ENCODE measurements at places on chromosomes 3 and 15.

GRCh38 chr3:53805463-53806159 lies 40.6 kb downstream of the CHDH start:
- DNase-seq: no peak

GRCh38 chr15:34259566-34259965 lies 34.8 kb downstream of the EMC4 start:
- no peak for DNase-seq

DNA sequence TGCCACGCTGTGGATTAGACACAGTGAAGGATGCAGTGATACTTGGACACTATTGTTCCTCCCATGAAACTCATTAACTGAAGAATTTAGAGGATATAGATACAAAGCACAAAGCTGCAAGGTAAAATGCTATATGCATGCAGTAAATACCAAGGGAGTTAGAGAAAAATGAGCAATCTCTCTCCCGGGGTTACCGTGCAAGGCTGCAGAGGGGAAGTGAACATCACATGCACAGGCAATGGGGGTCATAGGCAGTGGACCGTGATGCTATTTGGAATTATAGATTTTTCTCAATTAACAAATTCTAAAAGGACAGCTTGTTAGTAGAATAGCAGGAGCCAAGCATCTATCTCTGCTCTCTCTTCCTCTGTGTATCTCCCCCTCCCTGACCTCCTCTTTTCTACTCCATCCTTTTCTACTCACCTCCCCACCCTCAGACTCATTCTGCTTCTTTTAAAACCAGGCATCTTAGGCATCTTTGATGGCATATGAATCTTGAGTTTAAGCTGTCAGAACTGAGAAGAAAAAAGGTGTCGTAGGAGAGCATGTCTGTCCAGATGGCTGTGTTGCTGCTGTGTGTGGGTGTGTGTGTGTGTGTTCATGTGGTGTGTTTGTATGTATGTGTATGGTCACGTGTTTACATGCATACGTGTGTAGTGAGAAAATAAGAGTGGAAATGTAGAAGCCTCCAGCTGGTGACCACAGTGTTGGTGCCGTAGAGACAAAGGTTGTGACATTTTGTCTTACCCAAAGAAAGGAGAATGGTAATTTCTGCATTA lies 339.0 kb downstream of the EPHB1 start:
- no peak for DNase-seq

GRCh38 chr3:179268400-179269051 lies 17.6 kb upstream of the KCNMB3 start:
- no peak for DNase-seq

DNA sequence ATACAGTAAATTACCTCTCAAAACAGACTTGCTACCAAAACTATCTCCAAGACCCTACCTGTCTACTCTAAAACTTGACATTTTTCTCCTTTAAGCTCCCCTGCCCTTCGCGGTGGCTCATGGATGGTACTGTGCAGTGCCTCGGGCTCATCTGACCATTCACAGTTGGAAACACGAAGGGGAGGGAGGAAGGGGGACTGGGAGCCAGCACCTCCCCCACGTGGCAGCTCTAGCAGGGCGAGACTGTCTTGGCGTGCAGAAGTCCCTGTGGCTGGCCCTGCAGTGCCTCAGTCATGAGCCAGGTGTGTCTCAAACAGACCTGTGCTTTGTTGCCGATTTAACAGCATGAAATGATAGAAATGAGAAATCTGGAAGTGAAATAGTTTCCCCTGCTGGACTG lies 372.0 kb downstream of the GABRG3 start:
- DNase-seq: no peak

DNA sequence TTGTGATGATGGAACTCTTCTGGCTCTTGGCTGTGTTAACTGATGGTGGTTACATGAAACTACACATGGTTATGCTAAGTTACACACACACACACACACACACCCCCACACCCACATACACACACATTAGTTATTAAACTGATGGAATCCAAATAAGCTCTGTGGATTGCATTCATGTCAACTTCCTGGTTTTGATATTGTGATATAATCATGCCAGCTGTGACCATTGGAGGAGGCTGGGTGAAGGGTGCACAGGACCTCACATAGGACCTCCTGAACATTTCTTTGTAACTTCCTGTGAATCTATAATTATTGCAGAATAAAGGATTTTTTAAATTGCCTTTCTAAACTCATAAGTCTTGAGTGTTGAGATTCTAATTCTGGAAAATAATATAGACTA lies 58.9 kb upstream of the LIMD1 start:
- DNase-seq: no peak

DNA sequence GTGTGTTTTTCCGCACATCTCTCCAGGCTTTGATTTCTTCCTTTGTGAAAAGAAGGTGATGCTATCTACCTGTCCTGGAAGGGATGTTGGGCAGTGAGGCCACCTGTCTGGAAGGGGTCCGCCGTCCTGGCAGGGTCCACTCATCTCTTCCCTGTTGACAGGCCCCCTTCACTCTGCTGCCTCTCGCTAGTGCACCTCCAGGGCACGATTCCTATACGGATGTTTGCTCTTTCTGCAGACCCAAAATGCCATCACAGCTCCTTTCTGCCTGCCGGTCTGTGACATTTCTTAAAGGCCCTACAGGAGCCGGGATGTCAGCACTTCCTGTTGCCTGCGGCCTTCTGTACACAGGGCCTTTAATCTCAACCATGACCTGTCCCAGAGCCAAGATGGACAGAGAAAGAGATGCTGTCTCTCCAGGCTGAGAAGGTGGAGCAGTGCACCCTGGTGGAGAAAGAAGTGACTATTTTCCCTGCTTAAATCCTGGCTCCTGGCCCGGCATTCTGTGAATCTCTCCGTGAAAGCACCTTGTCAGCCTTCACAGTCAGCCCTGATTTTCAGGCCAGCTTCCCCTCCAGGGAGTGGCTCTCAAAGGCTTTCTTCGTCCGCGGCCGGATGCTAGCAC lies 7.4 kb downstream of the FAM3D start:
- no peak for DNase-seq

DNA sequence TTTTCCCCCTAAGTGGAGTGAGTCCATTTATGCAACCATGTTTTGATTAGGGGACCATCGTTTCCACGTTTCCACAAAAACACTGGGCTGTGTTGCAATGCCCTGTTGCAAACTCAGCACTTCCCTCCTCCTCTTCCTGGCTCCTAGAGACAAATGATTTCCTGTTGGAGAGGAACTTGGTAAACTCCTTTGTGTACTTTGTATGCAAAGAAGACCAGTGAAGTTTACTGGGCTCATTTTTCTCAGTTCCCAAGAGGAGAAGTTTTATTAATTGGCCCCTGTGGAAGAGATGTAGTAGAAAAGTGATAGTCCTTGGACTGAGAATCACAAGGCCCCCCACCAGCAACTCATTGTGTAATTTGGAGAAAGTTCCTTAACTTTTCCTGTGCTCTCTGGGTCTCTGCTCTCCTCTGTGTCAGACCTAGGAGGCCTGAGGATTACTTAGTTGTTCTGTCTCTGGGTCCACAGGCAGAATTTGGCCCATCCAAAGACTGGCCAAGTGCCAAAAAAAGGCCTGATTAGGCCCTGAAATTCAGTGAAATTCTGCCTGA lies 95.0 kb downstream of the ATG7 start:
- DNase-seq: no peak
